ENCODE measurements at places on chromosomes 2 and 18. TPM values are rescaled to one million over a fixed set of nuclear protein-coding genes. Genes with fewer than 3 reads are reported as not detected.

Gene RIF1
- 43.3 TPM for total RNA-seq

Gene XRCC5
- 251 TPM for total RNA-seq

Gene MATN3
- total RNA-seq: 9.1 TPM

Gene PFN4
- 1.3 TPM for total RNA-seq

Gene TTC21B
- total RNA-seq: 17.2 TPM

Gene RAB11FIP5
- 21.1 TPM for total RNA-seq

Gene GATA6
- total RNA-seq: 29.9 TPM

Gene IL36A
- total RNA-seq: not detected

Gene DLX2
- not detected for total RNA-seq

Gene FOXI3
- total RNA-seq: not detected

Gene IL18R1
- 35.6 TPM for total RNA-seq
